CD4-positive, alpha-beta T cell treated with Interleukin-1 beta for 1 hour (primary cell): ENCODE measurements at places on chromosomes 6 and 20.

DNA sequence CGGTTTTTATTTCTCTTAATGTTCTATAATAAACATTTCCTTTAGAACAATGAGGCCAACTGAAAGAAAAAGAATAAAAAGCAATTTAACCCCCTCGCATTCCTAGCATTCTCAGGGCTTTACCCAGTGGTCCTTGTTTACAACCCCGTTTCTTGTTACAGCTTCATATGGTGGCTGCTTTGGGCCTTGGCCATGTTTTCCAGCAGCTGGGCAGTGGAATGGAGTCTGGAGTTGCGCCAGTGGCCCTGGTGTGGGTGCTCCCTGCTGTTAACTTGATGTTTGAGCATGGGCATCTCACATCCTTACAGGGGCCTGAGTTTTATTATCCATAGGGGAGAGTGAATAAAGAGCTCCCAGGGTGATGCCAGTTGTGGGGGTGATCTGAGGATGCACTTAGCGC lies 18.8 kb downstream of the EFCAB8 start:
- DNase-seq = no peak

DNA sequence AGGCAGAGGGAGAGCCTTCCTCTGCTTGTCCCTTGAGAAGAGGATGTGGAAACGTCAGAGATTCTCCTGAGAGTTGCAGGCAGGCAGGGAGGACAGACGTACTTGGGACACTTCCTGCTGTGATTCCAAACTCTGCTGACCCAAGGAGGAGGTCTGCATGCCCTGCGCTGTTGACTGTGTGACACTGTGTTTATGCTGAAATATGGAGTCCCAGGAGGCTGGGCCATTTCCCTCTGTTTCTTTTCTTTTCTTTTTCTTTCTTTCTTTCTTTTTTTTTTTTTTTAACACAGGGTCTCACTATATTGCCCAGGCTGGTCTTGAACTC lies 63.5 kb upstream of the BHLHE23 start:
- DNase-seq = no peak

DNA sequence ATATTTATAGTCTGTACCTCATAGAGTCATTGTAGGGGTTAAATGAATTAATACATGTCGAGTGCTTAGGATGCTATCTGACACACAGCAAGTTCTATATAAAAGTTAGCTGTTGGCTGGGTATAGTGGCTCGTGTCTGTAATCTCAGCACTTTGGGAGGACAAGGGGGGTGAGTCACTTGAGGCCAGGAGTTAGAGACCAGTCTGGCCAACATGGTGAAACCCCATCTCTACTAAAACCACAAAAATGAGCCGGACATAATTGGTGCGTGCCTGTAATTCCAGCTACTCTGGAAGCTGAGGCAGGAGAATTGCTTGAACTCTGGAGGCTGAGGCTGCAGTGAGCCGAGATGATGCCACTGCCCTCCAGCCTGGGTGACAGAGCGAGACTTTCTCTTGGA lies 222.9 kb downstream of the UBE3D start:
- DNase-seq = no peak

DNA sequence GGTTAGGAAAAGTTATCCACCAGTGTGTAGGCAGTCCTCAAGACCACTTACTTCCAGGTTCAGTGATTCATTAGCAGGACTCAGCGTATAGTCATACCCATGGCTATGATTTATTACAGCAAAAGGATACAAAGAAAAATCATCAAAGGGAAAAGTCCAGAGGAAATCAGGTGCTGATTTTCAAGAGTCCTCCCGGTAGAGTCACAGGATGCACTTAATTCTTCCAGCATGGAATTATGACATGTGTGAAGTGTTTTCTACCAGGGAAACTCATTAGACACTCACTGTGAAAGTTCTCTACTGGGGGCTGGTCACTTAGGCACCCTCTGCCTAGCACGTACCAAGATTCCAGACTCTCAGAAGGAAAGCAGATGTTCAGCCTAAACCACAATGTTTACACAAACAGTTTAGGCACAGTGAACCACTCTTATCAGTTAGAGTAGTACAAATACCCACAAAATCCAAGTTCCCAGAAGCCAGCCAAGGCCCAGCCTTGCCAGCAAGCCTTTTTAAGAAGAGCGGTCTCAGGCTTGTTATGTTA lies 10.2 kb downstream of the WFDC3 start:
- DNase-seq = no peak

DNA sequence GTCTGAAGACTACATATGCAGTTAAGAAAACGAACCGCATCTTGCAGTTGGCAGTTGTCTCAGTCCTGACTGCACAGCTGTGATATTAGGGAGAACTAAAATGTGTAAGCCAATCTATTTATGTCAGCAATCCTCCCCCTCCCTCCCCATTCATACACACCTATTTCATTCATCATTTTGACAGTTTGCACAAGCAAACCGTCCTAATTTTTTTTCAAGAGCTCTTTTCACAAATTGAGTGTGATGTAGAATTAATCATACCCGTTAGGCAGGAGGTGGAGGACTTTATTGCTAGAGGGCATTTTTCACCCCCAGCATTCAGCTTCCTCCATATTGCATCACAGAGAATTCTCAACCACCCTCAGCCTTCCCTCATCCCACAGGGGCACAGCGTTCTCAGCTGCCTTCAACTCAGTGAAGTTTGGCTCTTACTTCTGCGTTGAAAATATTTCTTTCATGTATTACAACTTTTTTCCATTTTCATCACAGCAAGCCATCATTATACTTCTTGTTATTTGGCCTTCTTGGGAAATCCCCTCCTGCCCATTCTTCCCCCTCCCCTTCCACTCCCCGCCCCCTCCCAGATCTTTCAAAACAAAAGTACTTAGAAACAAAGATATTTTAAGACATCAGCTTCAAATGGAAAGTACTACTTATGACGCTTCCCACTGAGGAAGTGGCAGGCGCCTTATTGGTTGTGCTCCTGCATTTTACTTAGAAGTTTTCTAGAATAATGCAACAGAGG lies 37.5 kb downstream of the NOX3 start:
- peak; percentile 73 for DNase-seq

DNA sequence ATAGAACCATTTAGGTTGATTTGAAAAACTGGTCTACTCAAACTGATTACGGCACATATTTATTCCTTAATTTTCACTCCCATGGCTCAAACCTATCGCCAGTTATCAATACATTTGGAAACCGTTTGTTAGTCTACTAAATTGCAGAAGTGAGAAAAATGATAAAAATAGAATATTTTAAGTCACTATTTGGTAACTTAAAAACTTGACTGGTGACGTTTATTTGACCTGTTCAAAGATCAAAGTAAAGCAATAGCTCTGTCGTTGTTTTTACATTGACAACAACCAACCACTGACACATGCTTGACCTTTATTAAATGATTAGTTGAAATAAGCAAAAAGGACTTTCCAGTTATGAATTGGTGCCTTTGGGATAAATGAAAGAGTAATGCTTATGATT lies 402.9 kb upstream of the MAP3K7 start:
- no peak for DNase-seq

DNA sequence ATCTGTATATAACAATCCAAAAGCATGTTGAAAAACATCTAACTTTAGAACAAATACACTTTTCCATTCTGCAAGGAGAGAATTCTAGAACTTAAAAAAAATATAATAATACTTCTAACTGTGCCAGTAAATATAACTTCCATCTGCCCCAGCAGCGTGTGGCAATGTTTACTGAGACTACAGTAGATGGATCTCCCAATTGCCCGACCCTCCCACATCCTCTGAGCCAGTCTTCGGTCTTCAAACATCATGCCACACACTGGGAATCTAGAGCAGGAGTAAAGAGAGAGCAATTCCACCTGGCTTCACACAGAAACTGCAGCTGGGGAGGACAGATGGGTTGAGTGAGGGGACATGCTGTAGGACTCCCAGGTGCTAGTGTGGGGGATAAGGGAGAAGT lies 121.3 kb upstream of the NHSL1 start:
- no peak for DNase-seq

GRCh38 chr20:53625311-53626129 lies 31.9 kb upstream of the ZNF217 start:
- no peak for DNase-seq

GRCh38 chr6:142872376-142872775 lies 72.6 kb downstream of the HIVEP2 start:
- DNase-seq = no peak

- DNase-seq = no peak
Observed at GRCh38 chr6:34743625-34744293, 13.5 kb upstream of the SNRPC start.

DNA sequence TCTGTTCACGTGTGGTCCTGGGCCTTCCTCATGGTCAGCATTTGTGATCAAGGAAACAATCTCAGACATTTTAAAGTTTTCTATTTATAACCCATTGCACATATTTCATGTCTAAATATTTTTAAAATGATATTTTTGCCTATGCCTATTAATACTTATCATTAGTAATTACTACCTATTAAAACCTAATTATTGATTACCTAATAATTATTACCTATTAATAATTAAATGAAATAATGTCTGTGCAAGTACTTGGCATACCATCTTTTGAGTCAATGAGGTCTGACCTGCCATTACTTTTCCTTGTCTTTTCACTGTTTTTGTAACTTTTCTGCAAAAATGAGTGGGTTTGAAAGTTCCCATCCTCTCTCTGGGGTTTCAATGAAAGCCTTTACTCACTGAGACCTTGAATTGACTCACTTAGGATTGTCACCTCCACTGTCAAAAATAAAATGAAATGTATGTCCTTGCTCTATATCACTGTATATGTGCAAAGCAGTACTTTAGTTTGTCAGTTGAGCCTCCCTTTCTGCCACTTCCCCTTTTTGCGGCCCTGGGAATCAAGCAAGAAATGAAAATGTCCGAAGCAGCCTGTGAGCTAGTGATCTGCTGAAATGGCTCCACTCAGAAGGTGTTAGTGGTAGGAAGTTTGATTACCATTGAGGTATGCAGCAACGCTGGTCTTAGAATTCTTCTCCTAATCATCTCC lies 87.8 kb downstream of the L3MBTL3 start:
- DNase-seq = no peak

DNA sequence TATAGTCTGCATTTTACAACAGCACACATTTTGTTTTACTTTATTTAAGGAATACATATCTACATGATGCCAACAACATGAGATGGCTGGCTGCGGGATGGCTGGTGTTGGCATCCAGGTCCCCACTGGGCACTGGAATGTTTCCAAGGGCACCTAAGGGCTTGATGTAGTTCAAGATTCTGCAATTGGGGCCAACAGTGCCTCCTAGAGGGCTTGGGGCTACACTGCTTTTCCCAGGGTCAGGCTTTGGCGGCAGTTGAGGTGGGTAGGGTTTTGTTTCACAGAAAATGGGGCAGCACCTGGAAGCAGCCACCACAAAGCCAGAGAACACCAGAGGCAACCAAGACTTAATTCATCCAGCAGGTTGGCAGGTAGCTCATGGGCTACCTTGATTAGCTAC lies 202.2 kb upstream of the PRND start:
- no peak for DNase-seq
